Stimulated activated CD4-positive, alpha-beta T cell treated with anti-CD3 and anti-CD28 coated beads, Interleukin-12 subunit alpha, Interleukin-12 subunit beta, amount 100 ng/mL, for 48 hours (primary cell): ENCODE measurements at places on chromosomes 3 and 15.

GRCh38 chr15:42270996-42271395 is 2.0 kb upstream of the GANC start:
- DNase-seq, result no peak

DNA sequence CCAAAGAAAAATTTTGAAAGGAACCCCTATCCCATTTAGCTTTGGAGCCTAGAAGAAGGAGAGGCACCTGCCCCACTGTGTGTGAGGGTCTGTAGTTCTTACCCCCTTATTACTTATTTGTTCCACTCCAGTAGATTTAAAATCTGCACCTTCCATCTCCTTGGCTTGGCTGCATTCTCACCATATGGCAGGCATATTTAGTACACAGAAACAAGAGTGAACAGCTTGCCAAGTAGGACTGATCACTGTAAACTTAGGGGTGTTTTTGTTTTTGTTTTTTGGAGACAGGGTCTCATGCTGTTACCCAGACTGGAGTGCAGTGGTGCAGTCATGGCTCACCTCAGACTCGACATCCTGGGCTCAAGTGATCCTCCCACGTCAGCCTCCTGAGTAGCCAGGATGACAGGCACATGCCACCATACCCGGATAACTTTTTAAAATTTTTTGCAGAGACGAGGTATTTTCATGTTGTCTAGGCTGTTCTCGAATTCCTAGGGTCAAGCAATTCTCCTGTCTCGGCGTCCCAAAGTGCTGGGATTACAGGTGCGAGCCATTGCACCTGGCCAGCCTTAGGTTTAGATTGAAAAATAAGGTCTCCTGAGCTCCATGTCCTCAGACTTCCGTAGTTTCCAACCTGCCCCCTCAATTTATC is 14.1 kb upstream of the ANXA2 start:
- no peak for DNase-seq

DNA sequence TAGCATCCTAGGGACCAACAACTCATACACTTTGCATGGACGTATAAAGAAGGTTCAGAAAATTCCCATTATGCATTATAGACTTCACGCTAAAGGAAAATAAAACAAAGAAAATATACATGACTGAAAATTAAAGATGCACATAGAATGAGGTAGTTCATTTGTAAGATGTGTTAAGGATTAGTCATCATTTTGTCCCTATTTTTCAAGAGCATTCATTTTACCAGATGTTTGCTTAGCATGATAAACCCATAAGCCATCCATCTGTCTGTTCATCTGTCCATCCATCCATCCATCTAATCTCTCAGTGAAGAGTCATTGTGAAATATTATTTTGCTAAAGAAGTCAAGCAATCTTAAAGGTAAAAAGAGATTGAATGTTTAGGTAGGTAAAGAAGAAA is 80.3 kb downstream of the TFG start:
- DNase-seq, result no peak

- no peak for DNase-seq
Measured at GRCh38 chr3:81419228-81419627, 342.2 kb downstream of the GBE1 start.

DNA sequence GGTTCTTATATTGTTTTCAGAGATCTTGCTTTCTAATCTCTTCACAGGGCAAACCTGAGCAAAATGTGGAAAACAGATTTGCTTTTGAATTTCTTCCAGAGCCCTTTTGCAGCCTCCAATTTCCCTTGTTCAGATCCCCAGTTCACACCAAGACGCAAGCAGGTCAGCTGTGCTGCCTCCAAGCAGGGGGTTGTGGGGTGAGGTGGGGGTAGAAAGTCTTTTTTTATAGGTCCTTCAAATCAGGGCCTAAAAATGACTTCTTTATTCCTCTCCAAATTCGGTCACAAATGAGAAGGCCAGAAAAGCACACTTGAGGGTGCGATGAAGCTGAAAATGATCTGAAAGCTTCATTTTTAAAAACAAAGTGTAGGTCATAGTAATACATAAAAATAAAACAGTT is 26.3 kb upstream of the AVEN start:
- DNase-seq, result no peak

DNA sequence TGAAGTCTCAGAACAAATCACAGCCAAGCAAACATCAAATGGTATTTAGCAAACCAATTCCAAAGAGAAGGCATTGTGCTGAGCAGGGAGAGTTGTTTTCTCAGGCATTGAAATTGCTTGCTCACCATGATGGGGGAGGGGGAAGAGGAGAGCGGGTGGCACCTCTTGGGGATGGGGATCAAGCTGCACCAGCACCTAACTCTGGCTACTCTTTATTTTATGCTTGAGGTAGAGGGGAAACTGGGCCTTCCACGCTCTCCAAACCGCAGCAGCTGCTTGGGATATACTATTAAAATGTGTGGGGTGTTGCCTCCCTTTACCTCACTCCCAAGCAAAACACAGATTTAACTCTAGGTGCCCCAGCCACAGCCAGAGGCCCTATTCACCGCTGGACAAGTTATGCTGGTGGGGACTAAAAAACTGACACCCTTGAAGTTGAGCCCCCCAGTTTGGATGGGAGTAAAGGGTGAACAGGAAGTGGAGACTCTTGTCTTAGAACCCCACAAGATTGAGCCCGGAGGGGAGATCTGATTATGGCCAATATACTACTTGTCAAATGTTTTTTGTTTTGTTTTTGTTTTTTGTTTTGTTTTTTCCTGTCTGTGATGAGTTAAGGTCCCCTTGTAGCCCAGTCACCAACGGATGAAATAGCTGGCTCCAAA is 5.0 kb upstream of the FOXB1 start:
- DNase-seq, result no peak

GRCh38 chr15:51266656-51267050 is 71.7 kb downstream of the CYP19A1 start:
- DNase-seq, result no peak

- no peak for DNase-seq
Measured at GRCh38 chr3:15345066-15345607, 12.8 kb upstream of the SH3BP5 start.

DNA sequence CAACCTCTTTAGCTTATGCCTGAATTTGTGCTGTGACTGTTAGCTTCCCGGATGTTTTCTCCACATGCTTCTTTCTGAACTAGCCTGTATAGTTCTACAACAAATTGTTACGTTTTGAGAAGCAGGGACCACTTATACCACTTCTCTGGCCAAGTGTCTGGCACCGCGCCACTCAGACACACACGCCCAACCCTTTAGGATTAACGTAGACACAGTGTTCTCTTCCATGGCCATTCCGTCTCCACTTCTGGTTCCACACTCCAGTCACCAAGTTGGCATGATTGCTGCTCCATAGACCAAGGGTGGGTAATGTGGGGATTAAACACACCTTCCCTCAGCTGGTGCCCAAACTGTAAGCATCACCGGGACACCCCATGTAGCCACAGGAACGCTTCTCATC is 755 bp upstream of the TMEM108 start:
- DNase-seq, result no peak

DNA sequence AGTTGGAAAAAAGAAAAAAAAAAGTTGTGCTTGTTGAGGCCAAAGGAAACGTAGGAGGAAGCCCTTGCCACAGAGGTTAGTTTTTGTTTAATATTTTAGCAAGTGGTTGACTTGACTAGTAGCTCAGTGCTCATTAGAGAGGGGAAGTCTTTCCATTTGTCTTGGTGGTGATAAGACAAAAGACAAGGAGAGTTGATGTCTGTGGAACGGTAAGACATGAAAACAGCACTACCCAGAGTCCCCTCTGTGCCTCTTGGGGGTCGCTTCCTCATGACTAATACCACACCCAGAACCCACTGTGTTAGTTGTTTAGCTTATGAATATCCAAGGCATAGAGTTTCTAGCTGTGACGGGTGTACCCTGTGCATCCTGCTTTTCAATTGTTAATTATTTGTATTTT is 211.4 kb downstream of the ITPR1 start:
- no peak for DNase-seq

GRCh38 chr3:141125351-141125750 is 74.2 kb downstream of the SPSB4 start:
- no peak for DNase-seq

DNA sequence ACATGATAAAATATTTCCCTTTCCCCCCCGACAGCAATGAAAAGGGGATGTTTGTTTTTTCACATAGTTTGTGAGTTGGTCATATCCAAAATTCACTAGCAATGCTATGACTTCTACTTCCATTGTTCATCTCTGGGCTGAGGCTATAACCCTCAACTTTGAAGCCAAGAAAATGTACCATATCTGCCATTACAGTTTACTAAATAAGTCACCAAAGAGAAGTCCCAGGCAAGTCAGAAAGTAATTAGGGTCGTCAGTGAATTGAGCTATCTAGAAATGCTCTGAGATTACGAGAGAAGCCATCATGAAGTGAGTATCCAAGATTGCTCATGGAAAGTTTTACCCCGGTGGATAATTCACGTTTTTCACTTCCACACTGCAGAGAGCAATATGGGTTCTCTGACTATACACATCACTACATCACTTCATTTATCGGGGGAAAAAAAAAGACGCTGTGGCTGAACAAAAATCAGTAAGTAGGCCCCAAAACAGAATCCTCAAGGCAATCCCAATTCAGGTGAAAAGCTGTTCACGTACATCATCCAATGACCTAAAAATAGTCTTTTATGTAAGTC is 1.4 kb downstream of the PEAK1 start:
- DNase-seq, result no peak

- DNase-seq, result no peak
Measured at GRCh38 chr15:88073391-88073691, 183.2 kb downstream of the NTRK3 start.

- no peak for DNase-seq
Measured at GRCh38 chr3:47342151-47342550, 38.7 kb upstream of the PTPN23 start.

DNA sequence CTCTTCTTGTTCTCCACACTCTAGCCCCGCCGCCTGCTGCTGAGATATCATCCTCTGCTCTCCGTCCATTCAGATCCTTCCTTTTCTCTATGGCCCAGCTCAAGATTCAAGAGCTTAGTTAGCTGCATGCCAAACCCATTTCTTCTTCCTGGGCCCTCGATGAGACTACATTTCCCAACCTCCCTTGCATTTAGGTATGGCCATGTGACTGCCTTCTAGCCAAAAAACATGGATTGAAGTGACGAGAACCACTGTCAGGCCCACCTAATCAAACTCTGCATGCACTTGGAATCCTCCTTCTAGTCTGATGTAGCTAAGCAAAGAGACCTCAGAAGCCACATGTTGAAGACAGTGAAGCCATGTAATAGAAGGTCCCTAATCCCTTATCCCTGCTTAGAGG is 308.2 kb downstream of the VPS13C start:
- no peak for DNase-seq

DNA sequence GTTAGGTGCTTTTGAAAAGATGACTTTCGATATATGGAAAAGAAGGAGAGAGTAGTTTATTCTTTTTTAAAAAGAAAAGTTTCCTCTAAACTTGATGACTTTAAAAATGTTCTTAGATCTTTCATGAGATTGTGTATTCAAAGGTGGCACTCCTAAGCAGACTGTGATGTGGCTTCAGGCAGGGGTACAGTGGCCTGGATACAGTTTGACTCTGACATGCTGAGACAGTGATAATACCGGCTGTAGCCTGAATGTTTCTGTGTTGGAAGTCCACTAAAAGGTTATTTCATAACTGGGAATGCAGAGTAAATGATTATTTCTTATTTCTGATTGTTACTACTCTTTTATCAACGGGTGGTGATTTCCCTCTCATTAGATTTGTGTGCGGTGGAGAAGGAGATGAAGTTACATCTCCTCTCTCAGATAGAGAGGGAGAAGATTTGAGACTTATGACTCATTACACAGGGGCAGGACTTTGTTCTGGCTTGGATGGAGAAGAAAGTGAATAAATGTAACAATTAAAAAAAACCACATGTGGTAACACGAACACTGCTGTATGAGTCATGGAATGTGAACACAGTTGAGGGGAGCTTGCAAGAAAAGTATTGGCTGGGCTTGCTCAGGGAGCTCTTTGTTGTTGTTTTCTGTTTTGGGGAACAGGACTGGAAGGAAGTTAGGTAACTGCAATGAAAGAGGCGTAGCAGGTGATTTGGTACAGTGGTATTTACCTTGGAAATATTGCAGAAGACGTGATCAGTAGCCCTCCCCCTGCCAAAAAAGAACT is 21.6 kb downstream of the SPTSSB start:
- DNase-seq, result no peak

GRCh38 chr3:10972072-10972782 is 20.3 kb upstream of the SLC6A1 start:
- no peak for DNase-seq

DNA sequence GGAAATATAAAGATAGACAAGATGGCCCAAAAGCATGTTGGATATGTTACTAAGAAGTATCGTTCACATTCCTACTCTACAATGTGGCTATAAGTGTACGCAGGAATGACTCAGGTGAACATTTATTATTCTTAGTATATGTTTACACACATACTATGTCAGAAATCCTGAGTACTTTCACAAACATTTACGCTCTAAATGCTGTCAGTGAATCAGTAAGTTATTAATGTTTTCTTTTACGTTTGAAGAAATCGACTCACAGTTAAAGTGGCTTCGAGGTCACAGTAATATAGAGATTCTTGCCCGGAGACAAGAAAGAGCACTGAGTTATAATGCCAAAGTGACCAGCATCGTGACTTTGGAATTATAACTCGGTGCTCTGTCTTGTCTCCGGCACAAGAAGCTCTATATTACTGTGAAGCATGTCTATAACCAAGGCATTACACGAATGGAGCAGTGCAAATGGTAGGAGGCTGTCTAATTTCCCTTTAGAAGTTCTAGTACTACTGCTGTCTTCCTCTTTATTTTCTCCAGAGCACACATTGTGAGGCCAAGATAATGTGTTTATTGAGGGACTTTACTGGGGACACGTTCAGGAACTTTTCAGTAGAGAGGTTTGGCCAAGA is 61.8 kb upstream of the P3H2 start:
- no peak for DNase-seq

DNA sequence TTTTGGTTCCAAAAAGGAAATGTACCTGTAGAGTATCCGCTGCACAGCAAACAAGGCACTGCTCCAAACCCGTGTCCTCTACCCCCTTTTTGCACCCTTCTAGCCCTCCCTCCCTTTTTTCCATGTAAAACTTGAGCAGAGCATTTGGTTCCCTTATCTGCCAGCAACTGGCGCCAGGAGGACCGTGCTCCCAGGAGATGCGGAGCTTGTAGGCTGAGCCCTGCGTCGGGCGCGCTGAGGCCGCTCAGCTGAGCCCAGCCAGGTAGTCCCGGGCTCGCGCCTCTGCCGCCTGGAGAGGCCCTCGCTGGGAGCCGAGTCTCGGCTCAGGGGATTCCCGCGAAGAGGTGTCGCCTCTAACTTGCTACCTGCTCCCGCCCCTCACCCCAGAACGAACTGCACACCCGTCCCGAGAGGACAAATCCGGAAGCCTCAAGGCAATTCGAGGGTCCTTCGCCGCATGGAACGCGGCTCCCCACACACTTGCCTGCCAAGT is 575 bp downstream of the TRPM7 start:
- peak; percentile 50 for DNase-seq

- DNase-seq, result no peak
Measured at GRCh38 chr3:112805126-112805525, 41.5 kb downstream of the CD200R1L start.

GRCh38 chr3:42368861-42369260 is 41.5 kb downstream of the LYZL4 start:
- no peak for DNase-seq

DNA sequence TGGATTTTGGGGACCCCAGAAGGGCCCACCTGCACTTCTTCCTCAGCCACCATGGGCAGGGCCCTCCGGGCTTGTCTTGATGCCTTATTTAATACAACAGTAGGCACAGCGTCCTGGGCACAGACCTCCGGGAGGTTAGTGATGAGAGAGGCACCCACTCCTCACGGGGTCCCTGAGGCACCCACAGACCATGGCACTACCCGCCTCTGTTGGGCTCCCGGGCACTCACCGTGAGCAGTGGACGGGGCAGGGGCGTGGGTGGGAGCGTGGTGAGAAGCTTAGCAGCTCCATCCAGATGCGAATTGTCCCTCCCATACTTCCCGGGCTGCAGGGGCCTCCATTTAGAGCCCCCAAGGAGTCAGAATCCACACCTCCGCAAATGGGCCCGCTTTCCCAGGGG is 317 bp upstream of the MESP2 start:
- DNase-seq, result no peak
